ENCODE measurements at places on chromosomes 11 and 22.

DNA sequence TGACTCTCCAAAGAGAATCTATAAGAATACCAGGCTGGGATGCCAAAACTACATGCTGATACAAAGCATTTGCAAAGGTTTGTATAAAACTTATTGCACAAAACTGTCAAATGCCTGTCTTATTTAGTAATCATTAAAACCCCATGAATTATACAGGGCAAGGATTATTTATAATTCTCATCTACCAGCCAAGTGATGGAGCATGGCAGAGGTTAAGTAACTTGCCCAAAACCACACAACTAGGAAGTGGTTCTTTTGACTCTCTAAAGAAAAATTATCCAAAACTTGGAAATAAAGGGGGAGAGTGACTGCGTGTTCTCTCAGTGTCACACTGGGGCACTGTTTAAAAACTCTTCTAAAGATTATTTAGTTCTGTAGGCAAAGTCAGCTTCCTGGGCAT, 17.4 kb upstream of the CLMP start:
- no peak for DNase-seq

- no peak for DNase-seq
Measured at GRCh38 chr11:13667245-13667644, 1.2 kb upstream of the FAR1 start.

DNA sequence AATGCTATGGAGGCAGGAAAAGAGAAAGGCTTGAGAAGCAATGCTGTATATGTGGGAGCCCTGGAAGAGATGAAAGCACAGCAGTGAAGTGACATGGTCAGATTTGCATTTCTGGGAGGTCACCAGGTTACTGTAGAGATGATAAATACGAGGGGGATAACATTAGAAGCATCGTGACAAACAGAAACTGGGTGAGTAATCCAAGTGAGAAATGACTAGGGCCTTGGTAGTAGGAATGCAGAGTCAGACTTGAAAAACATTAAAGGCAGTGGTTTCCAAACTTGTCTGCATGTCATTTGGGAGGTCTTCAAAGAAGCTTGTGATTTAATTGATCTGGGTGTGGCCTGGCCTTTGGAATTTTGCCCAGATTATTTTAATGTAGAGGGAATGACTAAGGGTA, 43.9 kb downstream of the CCDC34 start:
- peak; percentile 76 for DNase-seq

DNA sequence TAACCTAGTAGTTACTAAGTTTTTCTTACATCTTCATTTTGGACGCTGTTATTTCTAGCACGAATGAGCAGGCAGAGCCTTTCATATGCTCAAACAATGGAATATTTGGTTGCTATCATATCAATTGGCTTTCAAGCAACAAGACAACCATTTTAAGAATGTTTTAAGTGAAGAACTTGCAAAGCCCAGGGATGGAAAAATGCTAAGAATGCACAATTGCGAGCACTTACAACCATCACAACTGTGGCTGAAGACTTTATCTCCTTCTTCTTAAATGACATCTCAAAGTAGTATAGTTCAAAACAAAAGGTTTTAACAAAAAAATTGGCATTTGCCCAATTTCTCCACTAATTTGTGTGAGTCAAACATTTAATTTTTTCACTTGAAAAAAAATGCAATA, 8.3 kb upstream of the MMP1 start:
- no peak for DNase-seq

GRCh38 chr11:102405501-102405900, 47.1 kb downstream of the TMEM123 start:
- no peak for DNase-seq

- DNase-seq = no peak
Measured at GRCh38 chr22:36884349-36885158, 23.7 kb downstream of the NCF4 start.

- no peak for DNase-seq
Measured at GRCh38 chr11:126327281-126328000, 23.6 kb downstream of the DCPS start.

DNA sequence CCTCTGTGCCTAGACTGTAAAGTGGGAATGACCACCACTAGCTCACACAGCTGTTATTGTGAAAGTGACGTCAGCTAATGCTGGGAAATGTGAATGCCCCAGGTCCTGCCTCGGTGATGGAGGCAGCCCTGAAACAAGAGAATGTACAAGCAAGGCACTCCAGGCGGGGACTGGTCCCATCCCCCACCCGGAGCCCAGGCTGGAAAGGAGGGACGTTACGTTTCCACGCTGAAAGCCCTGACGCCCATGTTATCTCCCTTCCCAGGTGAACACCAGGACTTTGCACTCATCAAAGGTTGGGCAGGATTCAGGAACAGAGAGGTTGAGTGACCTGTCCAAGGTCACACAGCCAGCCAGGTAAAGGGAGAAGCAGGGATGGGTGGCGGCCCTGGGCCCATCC, 784 bp downstream of the SULT4A1 start:
- DNase-seq = no peak

DNA sequence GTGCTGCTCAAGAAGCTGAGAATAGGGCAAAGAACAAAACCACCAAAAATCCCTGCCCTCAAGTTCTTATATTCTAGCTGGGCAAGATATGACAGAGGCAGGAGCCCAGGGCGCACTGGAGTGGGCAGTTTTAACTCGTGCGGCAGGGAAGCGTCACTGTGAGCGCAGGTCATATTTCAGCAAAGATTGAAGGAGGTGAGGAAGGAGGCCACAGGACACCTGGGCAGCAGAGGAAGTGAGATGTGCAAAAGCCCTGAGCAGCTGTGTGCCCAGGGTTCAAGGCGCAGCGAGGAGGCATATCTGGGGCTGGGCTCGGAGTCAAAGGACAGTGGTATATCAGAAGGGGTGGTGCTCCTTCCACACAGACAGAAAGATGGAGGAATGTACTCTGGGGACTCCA, 13.5 kb downstream of the KCNC1 start:
- no peak for DNase-seq

GRCh38 chr11:106853850-106854401, 164.3 kb downstream of the GUCY1A2 start:
- no peak for DNase-seq

DNA sequence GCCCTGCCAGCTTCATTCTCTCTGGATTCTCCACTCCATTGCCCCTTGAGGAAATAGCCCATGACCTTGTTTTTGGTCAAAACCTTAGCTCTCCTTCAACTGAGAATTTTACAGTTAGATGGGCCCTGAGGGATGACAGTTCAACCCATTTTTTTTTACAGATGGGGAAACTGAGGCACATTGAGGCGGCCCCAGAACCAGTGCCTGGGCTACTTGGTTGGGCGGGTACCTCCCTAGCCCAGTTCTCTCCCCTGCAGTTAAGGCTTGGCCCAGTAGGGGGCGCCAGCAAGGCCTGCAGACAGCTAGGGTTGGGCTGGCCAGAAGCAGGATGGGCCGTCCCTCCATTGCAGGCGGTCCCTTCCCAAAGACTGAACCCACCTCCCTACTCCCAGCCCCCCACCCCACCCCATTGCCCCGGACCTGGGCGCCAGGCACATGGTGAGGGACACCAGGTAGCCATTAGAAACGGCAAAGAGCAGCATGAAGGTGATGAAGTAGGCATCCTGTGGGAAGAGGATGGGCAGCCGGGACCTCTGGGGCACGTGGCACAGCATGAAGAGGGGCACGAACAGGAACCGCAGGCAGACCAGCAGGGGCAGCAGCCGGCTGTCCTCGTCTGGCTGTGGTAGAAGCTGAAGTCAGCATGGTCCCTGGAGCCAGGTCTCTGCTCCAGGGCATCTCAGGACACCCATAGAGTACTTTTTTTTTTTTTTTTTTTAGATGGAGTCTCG, 7.6 kb downstream of the SLC29A2 start:
- peak; percentile 87 for DNase-seq

DNA sequence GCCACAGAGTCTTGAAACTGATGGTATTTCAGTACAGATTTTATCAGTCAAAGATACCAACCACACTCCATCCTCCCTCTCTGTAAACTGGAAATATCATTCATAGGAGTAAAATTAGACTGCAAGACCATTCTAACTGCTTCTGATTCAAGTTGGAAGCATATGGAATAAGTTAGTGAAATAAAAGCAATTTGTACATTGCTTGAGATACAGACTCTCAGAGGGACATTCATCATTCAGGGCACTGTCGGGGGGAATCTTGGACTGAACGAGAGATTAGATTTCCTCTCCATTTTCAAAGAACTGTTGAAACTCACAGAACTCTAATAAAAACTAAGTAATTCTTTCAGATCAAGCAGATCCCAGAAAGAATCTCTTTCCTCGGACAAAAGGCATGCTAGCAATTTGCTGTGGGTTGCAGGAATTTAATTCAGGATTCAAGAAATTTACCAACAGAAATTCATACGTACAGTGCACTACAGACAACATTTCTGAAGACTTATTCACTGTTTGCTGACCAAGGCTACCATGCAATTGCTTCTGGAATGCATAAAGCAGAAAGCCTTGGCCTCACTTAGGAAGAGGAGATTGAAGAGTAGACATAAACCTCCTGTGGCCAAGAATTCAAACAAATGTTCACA, 34.1 kb downstream of the PAMR1 start:
- no peak for DNase-seq

DNA sequence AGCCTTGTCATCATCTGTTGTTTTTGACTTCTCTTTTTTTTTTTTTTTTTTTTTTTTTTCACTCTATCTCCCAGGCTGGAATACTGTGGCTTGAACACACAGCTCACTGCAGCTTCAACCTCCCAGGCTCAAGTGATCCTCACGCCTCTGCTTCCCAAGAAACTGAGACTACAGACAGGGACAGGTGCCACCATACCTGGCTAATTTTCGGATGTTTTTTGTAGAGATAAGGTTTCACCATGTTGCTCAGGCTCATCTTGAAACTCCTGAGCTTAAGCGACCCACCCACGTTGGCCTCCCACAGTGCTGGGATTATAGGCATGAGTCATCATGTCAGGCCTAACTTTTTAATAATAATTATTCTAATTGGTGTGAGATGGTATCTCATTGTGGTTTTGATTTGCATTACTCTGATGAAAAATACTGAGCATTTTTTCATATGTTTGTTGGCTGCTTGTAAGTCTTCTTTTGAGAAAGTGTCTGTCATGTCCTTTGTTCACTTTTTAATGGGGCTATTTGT, 51.3 kb upstream of the OR9G4 start:
- no peak for DNase-seq

DNA sequence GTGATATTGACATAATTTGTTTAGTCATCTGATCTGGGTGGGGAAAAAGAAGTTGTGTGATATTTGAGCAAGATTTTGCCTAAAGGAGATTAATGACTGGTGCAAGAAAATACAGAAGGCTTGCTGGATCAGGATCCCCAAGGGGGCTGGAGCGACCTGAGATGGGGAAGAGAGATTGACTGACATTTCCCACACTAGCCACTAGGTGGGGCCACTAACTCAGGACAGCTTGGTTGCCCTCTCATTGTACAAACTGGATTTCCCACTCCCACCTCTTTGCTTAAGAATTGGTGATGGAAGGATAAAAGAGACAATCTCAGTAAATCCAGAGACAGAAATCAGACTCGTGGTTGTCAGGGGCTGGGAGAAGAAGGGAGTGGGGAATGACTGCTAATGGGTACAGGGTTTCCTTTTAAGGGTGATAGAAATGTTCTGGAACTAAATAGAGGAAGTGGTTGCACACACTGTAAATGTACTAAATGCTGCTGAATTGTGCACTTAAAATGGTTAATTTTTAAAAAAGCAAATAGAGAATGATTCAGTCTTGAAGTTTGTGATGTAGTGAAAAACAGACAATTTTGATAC, 50.7 kb downstream of the CTTN start:
- peak; percentile 12 for DNase-seq
